Stimulated activated naive B cell treated with anti-CD40 and anti-IgM and Interleukin-4, amounts not matched to agents 10 μg/mL and 1 μg/mL and 100 μg/mL, for 72 hours (primary cell): ENCODE measurements at places on chromosomes 3 and 15.

DNA sequence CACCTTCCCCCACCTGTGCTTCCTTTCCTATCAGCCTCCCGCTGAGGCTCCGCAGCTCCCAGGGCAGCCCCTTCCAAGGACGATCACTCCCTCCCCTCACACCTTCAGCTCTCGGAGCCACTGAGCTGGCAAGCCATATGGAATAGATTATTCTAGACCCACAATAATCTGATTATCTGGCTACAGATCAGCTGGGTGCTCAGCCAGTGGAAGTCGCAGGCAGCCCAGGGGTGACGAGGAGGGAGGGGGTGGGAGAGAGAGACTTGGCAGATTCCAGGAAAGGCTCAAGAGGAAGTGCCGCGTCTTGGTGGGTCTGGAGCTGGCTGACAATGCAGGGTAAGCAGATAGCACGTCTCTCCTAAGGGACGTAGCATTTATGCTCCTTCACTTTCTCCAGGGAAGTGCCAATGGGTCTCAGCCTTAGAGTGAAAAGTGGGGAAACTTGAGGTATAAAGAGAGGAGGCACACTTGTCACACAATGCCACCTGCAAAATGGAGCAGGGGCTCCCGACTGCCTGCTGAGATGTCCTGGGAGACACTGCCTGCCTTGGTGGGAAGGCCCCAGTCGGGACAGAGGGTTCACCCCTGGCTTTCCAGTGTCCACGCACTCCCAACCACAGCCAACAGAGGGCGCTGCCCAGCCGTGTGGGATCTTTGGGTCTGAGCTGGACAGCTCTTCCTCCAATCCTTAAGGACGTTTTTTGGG, 9.4 kb upstream of the MESP1 start:
- DNase-seq: peak; percentile 57

DNA sequence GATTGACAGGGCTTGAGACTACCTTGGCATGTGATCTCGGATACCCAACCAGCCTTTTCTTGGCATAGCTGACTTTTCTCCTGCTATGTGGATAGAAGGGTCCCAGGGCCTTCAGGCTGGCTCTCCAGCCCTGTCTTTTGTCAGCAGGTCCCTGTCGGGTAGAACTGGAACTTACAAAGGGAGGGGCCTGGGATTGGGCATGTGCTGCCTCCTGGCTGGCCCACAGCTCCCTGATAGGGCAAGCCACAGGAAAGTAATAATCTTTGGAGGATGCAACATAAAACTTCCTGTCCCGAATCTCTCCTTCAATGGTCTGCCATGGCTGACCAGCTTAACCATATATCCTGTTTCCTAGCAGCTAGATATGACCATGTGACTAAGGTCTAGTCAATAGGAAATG, 89.1 kb downstream of the ABHD5 start:
- no peak for DNase-seq

DNA sequence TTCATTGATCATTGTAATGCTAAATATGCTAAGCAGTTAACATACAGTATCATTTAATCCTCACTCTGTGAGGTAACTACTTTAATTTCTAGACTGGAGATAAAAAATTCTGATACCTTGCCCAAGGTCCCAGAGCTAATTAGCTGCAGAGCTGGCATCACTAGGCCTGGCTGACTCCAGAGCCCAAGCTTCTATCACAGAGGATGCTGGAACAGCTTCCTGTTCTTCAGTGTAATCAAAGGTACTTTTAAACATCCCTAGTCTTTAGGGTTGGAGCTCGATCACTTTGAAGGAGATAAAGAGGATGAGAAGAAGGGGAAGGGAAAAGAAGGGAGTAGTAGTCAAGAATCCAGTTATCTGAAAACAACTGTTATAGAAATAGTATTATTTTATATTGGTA, 37.1 kb upstream of the BOC start:
- no peak for DNase-seq

DNA sequence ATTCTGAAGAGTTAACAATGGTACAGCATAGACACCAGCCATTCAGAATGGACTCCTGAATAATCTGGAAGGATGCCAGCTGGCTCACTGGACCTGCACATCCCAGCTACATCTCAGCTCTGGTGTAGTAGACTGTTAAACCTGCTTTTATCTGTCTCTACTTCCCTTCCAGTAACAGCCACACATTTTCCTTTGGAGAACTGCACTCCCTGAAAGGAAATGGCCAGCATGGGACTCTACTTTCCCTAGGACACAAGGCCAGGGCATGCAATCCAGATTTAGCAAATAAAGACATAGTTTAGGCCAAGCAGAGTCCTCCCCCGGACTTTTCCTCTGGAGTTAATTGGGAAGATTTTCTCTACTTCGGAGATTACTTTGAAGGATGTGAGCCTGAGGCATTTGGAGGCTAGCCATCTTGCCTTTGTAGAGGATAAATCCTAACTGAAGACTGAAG, 82.7 kb upstream of the TCF12 start:
- DNase-seq: no peak

DNA sequence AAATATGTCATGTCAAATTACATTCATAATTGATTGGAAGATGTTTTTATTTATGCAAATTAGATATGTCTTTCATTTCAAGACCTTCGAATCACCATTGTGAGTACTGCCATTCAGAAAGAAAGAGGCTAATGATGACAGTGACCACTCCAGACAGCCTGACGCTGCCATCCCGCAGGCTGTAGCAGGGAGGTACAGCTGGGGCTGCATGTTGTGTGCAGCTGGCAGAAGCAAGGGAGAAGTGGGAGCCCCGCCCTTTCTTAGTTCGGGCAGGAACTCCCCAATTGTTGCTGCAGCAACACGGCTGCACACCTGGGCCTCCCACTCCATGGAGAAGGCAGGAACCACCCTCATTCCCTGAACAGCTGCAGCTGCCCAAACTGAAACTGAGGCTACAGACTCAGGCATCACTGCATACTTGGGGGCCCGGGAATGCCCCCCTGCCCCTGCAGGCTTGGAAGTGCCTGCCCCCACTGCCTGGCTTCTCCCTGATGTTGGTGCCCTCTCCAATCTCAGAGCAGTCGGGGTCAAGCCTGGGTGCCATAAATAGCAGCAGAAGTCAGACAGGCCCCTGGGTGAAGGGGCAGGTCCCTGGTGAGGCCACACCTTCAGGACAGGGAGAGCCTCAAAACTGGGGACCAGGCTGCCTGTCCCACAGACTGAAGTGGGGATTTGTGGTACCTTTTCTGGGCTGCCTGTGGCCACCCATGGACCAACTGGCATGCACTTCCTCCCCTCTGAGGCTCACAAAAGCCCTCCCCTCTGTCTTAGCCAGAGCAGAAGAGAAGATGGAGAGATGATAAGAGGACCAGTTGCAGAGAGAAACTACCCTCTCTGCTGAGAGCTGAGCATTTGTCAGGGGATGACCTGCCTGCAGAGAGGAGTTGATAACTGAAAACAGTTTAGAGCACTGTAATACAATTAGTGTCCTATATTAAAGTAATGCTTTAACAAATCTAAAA, 964.6 kb downstream of the SI start:
- no peak for DNase-seq

- DNase-seq: peak; percentile 26
These were observed 967.8 kb upstream of the CFAP20DC start for GRCh38 chr3:60017631-60018030.

- no peak for DNase-seq
These were observed 280.4 kb downstream of the CD47 start for GRCh38 chr3:107810171-107811071.

GRCh38 chr15:100671858-100672543, 69.6 kb downstream of the ASB7 start:
- no peak for DNase-seq

- no peak for DNase-seq
These were observed 134.9 kb downstream of the MBNL1 start for GRCh38 chr3:152403632-152404066.

GRCh38 chr15:88395872-88396781, 71.1 kb downstream of the MRPL46 start:
- DNase-seq: no peak

- DNase-seq: no peak
These were observed 24.2 kb downstream of the NMNAT3 start for GRCh38 chr3:139653582-139653981.

DNA sequence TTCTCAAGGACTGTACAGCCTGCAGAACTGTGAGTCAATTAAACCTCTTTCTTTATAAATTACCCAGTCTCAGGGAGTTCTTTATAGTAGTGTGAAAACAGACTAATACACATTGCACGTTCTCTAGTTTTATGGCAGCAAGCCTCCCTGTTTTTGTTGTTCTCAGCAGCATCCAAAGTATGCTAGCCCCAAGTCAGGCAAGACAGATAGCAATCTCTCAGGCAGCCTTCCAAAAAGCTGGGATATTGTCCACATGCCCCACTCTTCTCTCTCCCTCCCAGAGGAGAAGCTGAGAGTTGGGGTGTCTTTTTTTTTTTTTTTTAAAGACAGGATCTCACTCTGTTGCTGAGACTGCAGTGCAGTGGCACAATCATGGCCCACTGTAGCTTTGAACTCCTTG, 130.6 kb downstream of the ISL2 start:
- DNase-seq: no peak

GRCh38 chr3:171704002-171704401, 106.3 kb downstream of the PLD1 start:
- no peak for DNase-seq

DNA sequence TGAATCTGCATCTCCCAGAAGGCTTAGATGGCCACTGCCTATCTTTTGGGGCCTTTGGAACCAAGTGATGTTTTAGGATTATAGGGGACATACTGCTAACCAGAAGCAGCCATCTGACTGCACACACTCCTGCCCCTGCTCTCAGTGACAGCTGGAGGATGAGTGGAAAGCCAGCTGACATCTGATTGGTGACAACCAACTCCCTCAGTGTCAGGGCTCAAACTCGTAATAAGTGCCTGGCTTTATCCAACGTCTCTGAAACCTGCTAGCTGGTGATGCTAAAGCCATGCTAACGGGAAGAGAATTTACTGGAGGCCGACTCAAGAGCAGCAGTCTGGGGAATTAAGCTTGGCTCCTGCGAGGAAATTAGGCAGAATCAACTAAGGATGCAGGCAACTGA, 35.1 kb downstream of the KY start:
- DNase-seq: no peak

DNA sequence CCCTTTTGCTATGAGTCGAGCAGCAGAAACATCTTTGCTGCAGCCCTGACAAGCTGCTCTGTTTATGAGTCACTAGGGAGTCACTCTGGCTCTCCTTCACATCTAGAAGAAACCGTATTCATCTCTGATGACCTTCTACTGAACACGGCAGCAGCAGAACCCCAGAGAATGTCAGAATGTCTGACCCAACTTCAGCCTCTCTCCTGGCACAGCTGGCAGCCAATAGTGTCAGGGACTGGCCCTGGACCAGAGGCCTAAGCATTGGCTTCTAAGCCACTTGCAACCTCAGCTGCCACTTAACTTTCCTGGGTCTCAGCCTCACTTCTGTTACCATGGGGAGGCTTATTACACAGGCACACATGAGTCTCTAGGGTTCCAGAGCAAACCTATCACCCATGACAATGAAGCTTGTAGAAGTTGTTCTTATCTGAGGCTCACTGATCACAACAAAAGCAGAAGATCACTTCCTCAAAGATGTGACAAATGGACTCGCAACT, 184.1 kb upstream of the TLE3 start:
- DNase-seq: peak; percentile 67

GRCh38 chr3:163347944-163348343, 1730.4 kb downstream of the SI start:
- DNase-seq: no peak

DNA sequence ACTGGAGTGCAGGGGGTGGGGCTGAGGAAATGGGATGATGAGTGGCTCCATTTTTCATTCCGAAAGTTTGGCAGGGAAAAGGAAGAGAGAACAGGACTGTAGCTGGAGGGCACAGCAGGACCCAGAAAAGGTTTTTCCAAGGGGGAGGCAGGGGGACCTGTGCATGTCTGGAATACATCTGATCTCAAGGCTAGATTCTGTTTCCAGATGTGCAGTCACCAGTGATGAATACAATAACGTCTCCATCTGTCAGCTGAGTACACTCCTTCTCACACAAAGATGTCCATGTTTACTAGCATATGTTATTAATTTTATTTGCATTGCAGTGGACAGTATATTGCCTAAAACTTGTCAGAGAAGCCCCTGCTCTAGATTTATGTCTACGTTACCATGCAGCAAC, 39.9 kb upstream of the PRTG start:
- no peak for DNase-seq

DNA sequence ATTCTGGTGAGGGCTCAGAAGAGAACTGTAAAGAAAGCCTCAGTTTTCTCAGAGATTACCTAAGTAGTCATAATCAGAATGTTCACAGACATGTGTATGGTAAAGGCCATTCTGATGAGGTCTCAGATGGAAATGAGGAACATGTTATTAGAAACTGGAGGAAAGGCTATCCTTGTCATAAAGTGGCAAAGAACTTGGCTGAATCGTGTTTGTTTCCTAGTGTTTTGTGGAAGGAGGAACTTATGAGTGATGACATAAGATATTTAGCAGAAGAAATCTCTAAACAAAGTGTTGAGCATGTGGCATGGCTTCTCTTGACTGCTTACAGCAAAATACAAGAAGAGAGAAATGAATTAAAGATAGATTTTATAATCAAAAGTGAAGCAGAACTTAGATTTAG, 12.8 kb upstream of the KLHL40 start:
- no peak for DNase-seq

DNA sequence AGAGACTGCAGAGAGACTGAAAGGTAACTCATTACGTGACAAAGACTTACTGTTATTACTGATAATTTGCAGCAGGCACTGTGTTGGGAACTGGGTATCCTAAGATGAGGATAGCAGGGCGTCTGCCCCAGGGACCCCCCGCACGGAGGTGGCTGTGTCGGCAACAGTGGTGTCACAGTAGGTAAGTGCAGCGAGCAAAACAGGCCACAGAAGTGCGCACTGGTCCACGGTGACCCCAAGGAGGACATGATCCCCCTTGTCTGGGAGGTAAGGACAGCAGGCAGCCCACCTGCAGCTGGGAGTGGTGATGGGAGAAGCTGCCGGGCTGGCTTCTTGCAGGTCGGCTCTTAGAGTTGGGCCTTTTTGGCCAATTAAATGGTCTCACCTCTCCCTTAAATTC, 82.9 kb downstream of the FAM43A start:
- DNase-seq: no peak

- DNase-seq: no peak
These were observed 29.1 kb downstream of the PRR20G start for GRCh38 chr3:127258733-127259132.

DNA sequence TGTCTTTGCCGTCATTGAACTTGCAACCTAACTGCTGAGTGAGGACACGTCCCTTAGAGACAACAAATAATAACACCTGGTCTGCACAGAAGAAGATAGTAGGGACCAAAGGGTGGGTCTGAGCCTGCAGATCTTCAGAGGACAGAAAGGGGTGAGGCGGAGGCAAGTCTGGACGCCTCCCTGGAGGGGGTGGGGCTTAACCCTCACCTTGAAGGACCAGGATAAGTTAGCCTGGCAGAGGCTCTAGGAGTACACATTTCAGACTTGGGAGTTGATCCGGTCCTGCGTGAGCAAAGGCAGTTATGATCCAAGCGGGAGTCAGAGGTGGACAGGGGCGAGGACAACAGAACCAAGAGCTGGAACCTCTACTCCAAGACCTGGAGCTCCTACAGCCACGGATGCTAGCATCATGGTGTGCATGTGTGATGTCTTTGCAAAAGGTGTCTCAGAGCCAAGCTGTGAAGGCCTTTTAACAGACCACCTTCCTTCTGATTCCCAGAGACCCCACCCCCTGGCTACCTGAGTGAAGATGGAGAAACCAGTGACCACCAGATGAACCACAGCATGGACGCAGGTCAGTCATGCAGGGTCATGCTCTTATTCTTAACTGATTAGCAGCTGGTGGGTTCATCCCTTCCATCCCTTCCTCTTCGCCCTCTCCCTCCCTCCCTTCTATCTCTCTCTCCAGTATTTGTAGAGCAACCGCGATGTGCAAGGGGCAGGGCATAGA, 88.0 kb downstream of the AAGAB start:
- DNase-seq: no peak
